H9 (cell line): ENCODE measurements at places on chromosomes 12 and 14.

DNA sequence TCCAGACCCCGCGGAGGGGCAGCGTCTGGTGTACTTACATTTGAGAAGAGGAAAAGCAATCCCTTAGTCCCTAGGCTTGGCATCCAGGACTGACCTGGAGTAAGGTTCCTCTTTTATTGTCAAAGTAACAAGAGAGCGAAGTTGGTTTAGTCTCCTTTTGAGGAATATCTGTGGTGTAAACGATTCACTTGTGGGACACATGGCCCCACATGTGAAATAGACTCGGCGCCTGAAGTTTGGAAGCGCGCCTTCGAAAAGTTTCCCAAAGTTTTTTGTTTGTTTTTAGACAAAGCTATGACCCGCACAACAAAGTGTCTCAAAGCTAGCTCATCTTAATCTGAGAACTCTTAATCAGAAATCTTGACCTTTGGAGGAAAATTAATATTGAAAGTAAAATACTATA lies 744 bp downstream of the STYX start:
- DNase-seq = no peak

GRCh38 chr12:9605483-9605882 lies 2.2 kb downstream of the KLRB1 start:
- no peak for DNase-seq

- DNase-seq = no peak
Observed at GRCh38 chr12:8037046-8037663, 4.6 kb downstream of the FOXJ2 start.

- no peak for DNase-seq
Observed at GRCh38 chr14:28742171-28742846, 24.3 kb upstream of the FOXG1 start.

GRCh38 chr14:53295372-53295771 lies 142.2 kb upstream of the DDHD1 start:
- DNase-seq = no peak

GRCh38 chr14:20970647-20970982 lies 15.3 kb downstream of the RNASE2 start:
- DNase-seq = no peak

- DNase-seq = no peak
Observed at GRCh38 chr12:56709759-56710376, 15.2 kb downstream of the NACA start.

GRCh38 chr14:46344327-46344937 lies 307.1 kb downstream of the RPL10L start:
- peak; percentile 34 for DNase-seq

DNA sequence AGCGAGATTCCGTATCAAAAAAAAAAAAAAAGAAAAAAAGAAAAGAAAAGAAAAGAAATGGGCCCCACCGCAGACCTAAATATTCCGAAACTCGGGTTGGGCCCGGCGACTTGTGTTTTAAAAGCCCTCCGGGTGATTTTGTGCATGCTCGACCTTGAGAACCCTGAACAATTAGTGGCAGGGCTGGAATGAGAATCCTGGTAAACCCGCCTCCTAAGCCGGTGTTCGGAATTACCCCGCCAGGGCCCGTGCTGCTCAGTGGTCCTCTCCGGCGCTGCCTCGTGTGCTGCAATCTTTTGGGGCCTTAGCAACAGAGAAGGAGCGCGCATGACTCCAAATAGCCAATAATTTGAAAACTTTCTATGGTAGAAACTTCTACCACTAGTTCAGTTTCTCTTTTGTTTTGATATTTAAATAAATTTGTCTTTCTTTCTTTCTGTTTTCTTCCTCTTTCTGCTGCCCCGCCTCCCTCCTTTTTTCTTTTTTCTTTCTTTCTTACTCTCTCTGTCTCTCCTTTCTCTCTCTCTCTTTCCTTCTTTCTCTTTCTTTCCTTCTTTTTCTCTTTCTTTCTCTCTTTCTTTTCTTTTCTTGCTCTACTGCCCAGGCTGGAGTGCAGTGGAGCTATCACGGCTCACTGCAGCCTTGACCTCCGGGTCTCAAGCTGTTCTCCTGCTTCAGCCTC lies 1.5 kb upstream of the GALNT6 start:
- DNase-seq = peak; percentile 71

- no peak for DNase-seq
Observed at GRCh38 chr12:26523708-26524150, 309.3 kb downstream of the ITPR2 start.

DNA sequence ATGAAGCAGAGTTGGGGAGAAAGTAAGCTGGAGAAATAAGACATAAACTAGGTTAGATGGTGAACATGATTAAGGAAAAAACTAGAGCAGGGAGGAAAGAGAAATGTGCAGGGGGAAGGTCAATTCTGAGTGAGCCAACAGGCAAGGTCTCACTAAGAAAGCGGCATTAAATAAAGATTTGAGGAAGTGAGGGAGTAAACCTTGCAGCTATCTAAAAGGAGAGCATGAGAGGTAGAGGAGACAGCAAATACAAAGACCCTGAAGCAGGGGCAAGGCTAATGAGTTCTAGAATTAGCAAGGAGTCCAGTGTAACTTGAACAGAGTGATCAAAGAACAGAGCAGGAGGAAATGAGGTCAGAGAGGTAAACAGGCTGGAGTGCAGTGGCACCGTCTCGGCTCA lies 4.4 kb upstream of the SOCS2 start:
- DNase-seq = no peak

DNA sequence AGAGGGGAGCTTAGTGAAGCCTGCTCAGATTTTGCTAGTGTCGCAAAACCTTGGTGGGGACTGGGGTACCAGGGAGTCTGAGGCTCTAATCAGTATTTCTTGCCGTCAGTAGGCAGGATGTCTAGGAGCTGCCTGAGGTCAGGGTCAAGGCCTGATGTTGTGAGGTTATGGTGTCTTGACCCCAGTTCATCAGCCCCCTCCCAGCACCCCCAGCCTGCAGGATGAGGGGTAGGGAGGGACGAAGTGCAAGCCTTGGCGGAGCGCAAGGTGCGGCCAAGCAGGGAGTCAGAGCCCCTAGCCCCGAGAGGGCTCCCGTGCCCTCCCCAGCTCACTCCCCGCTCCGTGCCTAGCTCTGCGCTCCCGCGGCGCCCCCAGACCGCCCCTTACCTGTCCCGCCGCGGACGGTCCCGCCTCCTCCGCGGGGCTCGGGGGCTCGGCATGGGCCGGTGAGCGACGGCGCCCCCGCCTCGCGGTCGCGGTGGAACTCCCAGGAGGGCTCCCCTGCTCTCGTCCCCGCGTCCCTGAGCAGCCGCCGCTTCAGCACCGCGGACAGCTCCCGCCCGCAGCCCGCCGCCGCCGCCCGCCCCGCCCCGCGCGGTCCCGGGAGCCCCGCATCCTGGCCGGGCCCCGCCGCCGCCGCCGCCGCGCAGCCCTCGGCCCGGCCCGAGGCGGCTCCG lies 347 bp downstream of the SYNDIG1L start:
- peak; percentile 75 for DNase-seq

DNA sequence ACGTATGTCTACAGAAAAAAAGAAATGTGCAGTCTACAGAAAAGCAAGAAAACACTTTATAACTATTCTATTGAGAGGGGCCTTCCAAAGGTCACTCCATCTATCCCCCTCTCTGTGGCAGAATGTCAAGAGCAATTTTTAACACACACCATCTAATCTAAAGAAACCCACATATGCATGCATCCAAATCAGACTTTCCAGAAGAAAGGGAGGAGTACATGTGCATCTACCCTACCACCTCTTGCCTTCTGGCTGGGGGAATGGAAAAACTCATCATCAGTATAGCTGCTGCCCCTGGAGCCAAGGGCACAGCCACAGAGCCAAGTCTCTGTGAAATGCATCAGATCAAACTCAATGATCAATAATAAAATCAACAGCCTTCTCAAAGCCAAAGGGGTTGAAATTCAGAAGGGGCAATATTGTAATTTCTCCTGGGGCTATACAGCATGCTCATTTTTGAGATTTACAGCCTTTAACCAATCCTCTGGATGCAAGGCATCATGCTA lies 63.9 kb downstream of the ANO2 start:
- DNase-seq = no peak

DNA sequence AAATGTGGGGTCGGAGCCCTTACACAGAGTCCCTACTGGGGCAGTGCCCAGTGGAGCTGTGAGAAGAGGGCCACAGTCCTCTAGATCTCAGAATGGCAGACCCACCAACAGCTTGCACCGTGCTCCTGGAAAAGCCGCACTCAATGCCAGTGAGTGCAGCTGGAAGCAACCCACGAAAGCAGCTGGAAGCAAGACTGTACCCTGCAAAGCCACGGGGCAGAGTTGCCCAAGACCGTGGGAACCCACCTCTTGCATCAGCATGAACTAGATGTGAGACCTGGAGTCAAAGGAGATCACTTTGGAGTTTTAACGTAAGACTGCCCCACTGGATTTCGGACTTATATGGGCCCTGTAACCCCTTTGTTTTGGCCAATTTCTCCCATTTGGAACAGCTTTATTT lies 12.3 kb downstream of the GTF2A1 start:
- no peak for DNase-seq

DNA sequence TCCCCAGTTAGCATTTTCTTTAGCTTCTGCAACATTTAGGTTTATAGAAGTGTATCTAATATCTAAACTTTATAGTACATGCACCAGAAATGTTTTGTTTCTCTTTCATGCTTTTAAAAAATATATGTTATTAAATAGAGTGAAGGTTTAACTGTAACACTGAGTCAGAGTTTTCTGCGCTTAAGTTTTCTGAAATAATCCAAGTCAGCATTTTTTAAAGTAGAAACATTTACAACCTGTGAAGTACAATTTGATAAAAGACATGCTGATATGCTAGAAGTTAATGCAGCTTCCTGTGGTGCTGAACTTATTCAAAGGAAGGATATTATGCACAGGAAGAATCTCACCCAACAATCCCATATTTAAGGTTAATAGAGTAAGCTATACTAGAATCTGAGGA lies 1096.8 kb downstream of the LRFN5 start:
- DNase-seq = no peak

GRCh38 chr12:92295523-92295922 lies 149.9 kb upstream of the BTG1 start:
- no peak for DNase-seq

DNA sequence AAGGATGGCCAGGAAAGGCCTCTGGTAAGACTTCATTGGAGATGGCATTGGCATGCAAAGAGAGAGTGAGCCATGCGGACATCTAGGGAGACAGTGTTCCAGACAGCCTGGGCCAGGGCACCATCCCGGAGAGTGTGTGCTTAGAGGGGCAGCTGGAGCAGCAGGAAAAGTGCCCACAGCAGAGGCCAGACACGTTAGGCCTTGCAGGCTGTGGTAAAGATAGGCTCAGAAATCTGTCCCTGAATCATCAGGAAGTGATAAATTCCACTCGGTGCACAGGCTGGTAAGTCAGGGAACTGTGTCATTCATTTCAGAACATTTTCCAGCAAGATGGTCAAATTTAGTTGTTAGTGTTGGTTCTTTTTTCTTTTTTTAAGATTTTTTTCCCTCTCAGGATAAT lies 8.8 kb downstream of the GALNT16 start:
- no peak for DNase-seq

DNA sequence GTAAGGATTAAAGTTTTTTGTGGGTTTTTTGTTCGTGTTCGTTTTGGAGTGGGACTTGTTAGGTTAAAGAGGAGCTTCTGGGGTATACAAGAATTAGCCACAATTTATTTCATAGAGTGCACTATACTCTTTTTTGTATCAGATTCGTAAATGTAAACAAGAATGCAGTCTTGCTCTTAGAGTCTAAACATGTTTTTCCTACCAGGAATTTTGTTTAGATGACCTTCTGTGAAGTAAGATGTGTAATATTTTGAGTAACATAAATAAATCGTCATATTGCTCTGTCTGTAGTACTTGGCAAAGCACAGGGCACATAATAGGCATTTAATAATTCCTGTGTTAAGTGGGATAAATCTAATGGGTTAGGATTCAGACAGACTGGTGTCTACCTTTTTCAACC lies 9.6 kb downstream of the CNOT2 start:
- no peak for DNase-seq

DNA sequence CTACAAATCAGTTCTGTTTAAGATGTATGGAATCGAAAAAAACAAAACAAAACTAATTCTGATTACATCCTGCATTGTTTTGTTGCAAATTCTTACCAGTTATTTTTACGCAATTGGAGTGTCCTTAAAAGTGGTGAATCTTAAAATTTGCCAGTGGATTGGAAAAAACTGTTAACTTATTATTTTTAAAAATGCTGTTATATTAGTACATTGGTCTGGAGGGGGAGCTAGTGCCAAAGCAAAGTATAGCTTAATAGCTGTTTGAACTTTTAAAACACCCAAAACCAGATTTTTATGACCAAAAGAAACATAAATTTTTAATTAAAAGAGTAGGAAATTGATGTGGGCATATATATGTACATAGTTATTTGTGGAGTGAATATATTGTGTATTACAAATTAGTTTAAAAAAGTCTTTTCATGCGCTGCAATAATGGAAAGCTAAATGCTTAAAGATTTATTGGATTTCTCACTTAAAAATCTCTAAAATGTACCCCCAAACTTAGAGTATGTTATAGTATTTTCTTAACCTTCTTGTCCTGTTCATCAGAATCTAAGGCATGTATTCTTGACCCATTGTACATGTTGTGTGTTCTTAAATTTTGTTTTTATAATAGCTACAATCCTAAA lies 2.5 kb downstream of the FUT8 start:
- no peak for DNase-seq

DNA sequence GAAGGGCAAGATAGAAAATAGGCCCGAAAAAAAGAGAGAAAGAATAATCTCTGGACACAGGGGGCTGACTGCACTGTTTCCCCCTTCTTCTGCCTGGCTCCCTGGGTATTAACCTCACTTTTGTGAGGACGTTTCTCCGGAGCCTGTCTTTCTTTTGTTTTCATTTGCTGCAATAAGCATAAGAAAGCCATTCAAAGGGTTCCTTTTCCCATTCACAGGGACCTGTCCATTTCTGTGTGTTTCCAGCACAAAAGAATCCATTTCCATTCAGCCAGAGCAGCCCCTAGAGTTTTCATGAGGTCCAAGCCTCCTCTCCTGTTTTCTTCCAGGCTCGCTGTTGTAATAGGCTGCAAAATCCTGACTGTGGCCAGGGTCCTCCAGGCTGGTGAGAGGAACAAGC lies 16.8 kb downstream of the PLXNC1 start:
- no peak for DNase-seq

DNA sequence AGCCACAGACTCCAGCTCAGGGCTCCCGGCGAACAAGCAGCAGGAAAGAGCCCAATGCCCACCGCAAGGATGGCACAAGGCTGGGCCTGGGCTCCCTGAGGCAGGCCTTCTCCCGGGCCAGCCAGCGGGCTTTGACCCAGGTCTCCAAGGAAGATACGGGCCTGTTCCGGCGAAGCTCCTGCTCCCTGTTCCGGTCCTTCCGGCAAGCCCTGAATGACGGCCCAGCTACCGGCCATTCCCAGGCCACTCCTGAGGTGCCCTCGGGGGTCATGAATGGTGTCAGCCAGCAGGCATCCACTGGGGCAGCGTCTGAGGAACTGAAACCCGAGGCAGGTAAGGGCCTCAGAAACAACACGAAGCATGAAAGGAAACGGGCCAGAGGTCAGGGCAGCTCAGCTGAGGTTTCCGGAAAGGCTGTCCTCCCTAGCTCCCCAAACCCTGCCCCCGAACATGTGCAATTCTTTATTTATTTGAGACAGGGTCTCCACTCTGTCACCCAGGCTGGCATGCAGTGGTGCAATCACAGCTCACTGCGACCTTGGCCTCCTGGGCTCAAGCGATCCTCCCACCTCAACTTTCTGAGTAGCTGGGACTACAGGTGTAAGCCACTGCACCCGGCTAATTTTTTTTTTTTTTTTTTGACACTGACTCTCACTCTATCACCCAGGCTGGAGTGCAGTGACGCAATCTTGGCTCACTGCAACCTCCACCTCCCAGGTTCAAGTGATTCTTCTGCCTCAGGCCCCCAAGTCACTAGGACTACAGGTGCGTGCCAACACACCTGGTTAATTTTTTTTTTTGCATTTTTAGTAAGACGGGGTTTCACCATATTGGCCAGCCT lies 6.0 kb downstream of the EXOC3L4 start:
- DNase-seq = no peak
